Activated naive CD4-positive, alpha-beta T cell (primary cell): ENCODE measurements at places on chromosomes 16 and 17.
A peak's percentile ranks its signal among the peaks of the same experiment; 100 is the strongest.

- peak; percentile 25 for DNase-seq
These were observed 787 bp downstream of the CTCF start for GRCh38 chr16:67562918-67563707.

DNA sequence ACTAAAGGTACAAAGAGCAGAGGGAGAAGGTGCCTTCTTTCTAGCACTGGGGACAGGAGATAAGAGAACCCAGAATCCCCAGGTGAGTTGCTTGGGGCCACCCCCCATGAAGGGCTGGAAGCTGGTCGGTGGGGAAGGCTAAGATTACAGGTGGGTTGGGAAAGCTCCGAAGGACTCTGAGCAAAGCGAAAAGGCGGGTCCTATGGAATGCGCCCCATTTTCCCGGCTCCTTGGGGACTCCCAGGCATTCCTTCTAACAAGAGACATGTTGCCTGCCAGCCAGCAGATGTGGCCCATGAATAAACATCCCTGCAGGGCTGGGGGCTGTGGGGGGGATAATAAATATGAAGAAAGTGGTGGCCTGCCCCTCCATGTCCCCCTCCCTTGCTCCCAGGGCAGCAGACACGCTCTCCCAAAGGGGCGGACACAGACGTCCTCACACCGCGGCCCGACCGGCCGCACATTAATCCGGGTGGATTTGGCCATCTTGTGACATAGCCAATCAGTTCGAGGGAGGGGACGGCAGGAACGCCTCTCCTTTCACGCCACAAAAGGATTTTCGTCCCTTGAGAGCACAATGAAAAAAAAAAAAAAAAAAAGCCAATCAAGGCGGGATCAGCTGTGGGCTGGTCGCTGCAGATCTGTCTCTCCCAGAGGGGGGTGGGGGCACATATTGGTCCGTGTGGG lies 98.5 kb downstream of the SOX9 start:
- no peak for DNase-seq

DNA sequence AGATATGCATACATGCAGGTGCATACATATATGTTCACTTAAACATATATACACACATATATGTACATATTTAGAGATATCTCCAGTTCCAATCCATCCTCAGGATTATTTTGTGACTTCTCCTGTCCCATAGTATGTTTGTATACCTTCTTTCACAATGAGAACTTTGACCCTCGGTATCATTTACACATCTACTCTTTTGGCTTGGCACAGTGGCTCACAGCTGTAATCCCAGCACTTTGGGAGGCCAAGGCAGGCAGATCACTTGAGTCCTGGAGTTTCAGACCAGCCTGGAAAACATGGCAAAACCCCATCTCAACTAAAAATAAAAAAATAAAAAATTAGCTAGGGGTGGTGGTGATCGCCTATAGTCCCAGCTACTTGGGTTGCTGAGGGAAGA lies 148.1 kb upstream of the CCL2 start:
- no peak for DNase-seq

DNA sequence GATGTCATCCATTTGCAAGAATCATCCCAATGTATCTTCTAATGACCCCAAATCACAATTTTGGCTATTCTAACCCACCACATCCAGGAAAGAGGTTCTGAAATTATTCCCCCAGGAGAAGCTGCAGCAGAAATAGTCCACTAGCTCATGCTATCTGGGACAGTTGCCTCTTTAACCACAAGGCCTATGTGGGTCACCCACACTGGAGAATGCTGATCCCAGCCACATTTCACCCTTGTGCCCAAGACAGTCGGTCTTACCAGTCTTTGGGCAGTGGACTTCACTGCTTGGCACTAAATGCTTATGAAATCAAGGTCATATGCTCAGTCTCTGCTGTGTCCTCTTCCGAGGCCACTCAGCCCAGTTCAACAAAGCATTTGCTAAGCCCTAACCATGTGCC lies 27.0 kb downstream of the ABCC12 start:
- no peak for DNase-seq

DNA sequence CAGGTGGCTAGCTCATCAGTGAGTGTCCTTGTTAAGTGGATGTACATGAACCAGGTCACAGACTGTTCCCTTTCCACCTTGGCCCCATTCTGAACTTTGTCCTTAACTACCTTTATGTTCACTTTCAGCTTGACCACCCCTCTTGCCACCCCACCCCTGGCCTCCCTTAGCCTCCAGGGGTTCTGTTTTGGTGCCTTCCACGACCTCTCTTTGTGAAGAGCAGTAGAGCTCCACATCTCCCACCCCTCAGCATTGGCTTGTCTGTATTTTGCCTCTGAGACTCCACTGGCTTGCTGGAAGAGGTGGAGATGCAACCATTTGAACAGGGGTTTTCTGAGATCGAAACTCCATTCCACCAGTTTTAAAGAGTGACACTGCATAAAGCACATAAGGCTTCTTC lies 123.5 kb downstream of the RGS9 start:
- DNase-seq, result no peak

DNA sequence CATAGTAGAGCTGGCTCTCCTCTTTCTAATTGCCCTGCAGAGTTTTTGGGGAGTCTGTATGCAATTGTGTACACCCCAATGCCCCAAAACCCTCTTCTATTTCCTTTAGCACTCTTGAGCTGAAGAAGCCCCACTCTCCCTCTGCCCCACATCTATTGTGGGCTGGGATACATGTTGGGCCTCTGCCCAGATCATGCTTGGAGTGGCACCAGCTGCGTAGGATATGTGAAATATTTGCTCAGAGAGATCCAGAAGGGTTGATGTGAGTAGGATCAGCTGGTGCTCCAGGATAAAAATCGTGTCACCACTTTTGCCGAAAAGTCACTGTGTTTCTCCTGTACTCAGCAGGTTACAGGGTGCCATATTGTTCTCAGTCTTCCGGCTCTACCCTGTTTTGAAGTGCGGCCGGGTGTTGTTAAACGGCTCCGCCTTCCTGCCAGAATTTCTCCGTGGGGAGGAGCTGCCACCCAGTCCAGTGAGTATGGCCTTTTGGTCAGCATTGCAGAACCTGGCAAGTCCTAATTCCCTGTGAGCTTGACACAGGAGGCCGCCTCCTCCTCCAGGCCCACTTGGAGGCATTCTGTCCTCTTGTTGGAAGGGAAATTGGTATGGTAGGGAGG lies 664.5 kb downstream of the WWOX start:
- DNase-seq, result no peak

GRCh38 chr17:37261286-37261685 lies 114.5 kb upstream of the C17orf78 start:
- no peak for DNase-seq

- DNase-seq, result no peak
These were observed 7.3 kb downstream of the CMTM4 start for GRCh38 chr16:66689282-66689681.

GRCh38 chr16:11168386-11169051 lies 87.5 kb downstream of the SOCS1 start:
- no peak for DNase-seq

- no peak for DNase-seq
These were observed 98.4 kb downstream of the XYLT1 start for GRCh38 chr16:17372386-17372785.

DNA sequence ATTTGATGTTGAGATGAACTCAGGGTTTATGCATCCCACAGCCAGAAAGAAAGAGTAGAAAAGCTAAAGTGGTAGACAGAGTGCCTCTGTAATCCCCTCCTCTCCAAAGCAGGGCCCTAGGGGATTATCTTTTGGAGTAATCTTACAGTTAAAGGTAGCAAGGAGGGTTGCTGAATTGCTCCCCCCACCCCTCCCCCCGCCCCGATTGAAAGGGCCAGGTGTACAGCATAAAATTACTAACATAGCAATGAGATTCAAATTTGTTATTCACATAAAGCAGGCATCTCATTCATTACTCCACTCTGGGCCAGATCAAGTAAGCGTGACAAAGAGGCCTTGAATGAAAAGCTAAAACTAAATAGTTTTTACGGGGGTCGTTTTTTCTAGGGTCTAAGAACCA lies 72.7 kb downstream of the STH start:
- DNase-seq, result no peak

GRCh38 chr16:19184823-19185509 lies 16.9 kb downstream of the SYT17 start:
- DNase-seq, result no peak

DNA sequence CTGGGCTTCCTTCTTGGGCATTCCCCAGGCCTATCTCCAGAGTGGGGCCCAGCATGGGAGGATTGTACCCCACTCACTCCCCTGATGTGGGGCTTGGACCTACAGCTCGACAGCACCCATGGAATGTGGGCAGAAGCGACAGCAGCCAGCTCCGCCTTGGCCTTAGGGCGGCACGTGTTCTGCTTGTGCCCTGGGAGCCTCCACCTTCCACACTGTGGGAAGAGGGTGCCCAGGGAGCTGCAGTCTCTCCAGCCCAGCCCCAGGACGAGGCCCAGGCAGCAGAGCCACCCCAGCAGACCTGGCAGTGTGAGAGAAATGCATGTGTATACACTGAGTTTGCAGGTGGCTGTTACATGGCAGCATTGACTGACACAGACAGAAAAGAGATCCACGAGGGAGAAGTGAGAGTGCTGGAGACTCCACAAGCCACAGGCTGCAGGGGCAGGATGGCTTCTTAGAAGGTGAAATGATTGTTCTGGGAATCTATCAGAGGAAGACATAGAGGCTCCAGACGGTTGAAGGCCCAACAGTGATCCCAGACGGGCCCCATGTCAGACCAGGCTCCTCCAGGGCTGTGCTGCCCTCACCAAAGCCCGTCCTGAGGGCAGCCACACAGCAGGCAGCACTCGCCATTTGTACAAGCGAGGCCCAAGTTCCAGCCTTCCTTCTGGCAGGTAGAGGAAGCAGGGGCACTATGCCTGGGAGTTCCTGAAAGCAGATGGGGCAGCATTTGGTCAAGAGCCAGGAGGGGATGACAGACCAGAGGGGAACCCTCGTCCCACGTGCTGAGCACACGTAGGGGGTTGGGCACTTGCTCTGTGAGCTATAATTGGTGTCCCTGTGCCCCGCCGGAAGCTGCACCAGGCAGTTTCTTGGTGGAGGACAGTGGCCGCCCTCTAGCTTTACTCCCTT lies 2.8 kb upstream of the DNASE1 start:
- DNase-seq, result no peak

GRCh38 chr17:79695797-79696609 lies 34.7 kb upstream of the ENPP7 start:
- DNase-seq, result no peak

DNA sequence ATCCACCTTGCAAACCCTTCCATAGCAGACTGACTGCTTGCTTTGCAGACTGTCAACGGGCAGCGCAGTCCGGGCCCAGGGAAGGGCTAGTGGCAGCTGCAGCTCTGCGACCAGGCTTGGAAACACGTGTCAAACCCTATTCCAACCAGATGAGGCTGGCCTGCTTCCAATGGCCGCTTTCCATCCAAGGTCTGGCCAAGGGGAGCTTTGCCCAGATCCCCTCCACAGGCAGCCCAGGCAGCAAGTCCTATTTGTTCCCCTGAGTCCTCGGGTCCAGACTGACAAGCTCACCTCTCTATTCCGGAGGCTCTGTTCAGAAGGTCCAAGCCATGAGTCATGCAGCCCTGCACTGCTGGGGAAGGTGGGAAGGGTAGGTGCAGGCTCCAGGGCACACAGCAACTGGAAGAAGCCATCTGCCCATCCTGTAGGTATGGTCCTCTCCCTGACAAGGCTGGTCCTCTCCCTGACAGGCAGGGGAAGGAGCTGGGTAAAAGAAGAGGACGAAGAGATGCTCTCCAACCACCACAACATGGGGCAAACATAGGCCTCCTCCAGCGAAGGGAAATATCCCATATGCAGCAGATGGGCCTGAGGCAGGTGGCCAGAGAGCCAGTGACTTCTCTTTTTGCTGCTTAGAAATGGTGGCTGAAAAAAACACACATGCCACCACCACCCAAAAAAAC lies 22.6 kb upstream of the AXIN2 start:
- DNase-seq, result no peak

DNA sequence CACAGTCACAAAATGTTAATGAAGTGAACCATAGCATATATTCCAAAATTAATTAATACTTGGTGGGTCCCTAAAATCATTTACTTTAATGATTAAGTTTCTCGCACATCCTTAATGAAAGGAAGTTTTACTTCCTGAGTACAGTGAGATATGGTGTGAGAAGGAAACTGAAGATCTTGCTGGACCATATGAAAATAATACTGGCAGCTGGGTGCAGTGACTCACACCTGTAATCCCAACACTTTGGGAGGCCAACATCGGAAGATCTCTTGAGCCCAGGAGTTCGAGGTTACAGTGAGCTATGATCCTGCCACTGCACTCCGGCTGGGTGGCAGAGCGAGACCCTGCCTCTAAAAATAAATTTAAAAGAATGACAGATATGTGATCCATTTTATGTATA lies 62.5 kb downstream of the ABCA8 start:
- DNase-seq, result no peak

- DNase-seq, result peak; percentile 15
These were observed 46.3 kb downstream of the ZNF652 start for GRCh38 chr17:49315551-49316257.

- no peak for DNase-seq
These were observed 6.3 kb downstream of the KRT24 start for GRCh38 chr17:40697297-40697696.

GRCh38 chr16:24085666-24086065 lies 170.5 kb upstream of the CACNG3 start:
- DNase-seq, result no peak

DNA sequence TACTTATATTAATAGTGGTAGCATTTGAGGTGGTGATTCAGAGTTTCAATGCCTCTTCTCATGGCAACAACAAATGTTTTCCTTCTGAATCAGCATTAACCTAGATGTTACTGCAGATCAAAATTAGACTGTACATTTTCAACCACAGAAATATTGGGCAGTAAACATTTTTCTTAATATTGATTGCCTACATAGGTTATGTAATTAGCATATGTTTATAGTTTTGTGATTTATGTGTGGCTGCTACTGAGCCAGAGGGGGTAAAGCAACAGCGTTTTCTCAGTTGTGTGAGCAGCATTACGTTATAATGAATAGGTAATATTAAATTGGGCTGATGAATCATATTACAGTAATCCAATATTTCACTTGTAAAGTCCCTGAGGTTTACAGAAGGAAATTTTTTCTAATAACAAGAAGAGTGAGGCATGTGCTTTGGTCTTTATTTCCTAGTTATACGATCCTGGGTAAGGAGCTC lies 18.8 kb upstream of the BMERB1 start:
- no peak for DNase-seq

DNA sequence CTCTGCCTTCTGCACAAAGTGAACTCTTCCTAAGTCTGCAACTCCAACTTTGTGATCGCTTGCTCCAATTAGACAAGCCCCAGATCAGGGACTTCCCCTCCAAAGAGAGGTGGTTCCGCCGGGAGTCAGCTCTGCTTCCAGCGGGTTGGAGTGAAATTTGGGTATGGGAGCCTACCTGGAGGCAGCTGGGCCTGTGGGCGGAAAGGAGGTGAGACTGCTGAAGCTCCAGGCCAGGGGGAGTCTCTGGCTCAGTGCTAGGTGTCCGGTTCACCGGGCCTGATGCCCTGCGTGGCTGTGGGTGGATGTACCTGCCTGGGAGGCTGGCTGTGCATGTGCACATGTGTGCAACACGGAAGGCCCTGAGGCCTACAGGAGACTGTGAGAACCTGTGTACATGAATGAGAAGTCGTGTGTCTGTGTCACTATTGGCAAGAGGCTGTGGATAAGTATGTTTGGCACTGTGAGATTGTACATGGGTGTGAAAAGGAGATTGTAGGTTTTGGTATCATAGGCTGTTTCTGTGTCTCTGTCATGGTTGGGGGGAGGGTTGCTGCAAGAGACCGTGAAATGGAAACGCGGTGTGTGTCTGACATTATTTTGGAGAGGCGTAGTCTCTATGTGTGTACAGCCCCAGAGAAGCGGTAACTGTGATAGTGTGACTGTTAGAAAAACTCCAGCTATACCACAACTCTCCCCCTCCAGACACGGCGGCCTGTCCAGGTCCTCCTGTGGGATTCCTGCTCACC lies 4.2 kb downstream of the LHX1 start:
- no peak for DNase-seq

GRCh38 chr16:4142268-4142667 lies 26.0 kb upstream of the ADCY9 start:
- DNase-seq, result no peak
